Uterus (tissue), 4 donors: ENCODE measurements at places on chromosomes 6 and 20.

- peaks cover 6% of the 10 kb centered on the region for H3K4me1 ChIP-seq
- DNase-seq = no peak
- H3K27ac ChIP-seq = no peak overlapping the region
- H3K4me3 ChIP-seq = no peak overlapping the region
- no peaks in the 10 kb centered on the region for H3K36me3 ChIP-seq
These were observed 2.6 kb downstream of the GFOD1 start for GRCh38 chr6:13484827-13485226.

- H3K4me1 ChIP-seq = no peaks in the 10 kb centered on the region
- no peaks in the 10 kb centered on the region for H3K27me3 ChIP-seq
- no peaks in the 10 kb centered on the region for H3K36me3 ChIP-seq
- no peak overlapping the region for H3K27ac ChIP-seq
These were observed 17.8 kb downstream of the SCUBE3 start for GRCh38 chr6:35231563-35231962.

- H3K27ac ChIP-seq = no peak overlapping the region
- H3K36me3 ChIP-seq = no peaks in the 10 kb centered on the region
- no peaks in the 10 kb centered on the region for H3K27me3 ChIP-seq
- no peak overlapping the region for H3K4me3 ChIP-seq
These were observed 57.5 kb downstream of the RREB1 start for GRCh38 chr6:7165002-7165889.

DNA sequence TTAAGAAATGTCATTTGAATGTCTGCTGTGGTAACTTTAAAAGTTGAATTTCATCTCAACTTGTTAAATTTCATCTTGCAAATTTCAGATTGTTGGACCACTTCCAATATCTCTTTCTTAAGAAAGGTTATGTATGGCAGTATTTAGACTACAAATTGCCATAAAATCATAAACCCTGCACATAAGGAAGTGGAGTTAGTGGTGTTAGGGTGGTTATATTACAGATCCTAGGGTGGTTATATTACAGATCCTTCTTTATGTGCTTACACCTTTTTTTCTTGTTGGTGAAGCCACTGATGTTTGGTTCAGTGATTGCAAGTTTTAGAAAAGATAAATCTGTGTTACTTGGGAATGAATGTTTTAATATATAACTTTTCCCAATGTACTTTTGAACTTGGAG lies 9.0 kb downstream of the DSE start:
- H3K27ac ChIP-seq = no peak overlapping the region
- H3K27me3 ChIP-seq = no peaks in the 10 kb centered on the region
- no peaks in the 10 kb centered on the region for H3K36me3 ChIP-seq
- no peaks in the 10 kb centered on the region for H3K4me1 ChIP-seq
- H3K4me3 ChIP-seq = no peak overlapping the region

DNA sequence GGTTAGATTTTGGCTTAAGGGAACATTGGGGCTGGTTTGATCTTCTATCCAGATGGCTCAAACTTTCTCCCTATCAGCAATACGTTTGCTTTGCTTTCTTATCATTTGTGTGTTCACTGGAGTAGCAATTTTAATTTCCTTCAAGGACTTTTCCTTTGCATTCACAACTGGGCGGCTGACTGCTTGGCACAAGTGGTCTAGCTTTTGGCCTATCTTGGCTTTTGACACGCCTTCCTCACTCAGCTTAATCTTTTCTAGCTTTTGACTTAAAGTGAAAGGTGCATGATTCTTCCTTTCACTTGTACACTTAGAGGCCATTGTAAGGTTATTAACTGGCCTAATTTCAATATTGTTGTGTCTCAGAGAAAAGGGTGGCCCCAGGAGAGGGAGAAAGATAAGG lies 254.9 kb downstream of the PLCB1 start:
- H3K27me3 ChIP-seq = no peaks in the 10 kb centered on the region
- H3K4me3 ChIP-seq = no peak overlapping the region
- no peaks in the 10 kb centered on the region for H3K4me1 ChIP-seq
- no peak overlapping the region for H3K27ac ChIP-seq
- H3K36me3 ChIP-seq = no peaks in the 10 kb centered on the region
- no peak for DNase-seq

- no peaks in the 10 kb centered on the region for H3K4me1 ChIP-seq
- DNase-seq = no peak
- H3K27me3 ChIP-seq = no peaks in the 10 kb centered on the region
- H3K36me3 ChIP-seq = no peaks in the 10 kb centered on the region
These were observed 27.8 kb upstream of the VGLL2 start for GRCh38 chr6:117237561-117237960.

- no peaks in the 10 kb centered on the region for H3K27me3 ChIP-seq
- no peaks in the 10 kb centered on the region for H3K36me3 ChIP-seq
- no peak for DNase-seq
These were observed 28.5 kb downstream of the NKX2-4 start for GRCh38 chr20:21368791-21369190.

- H3K4me1 ChIP-seq = no peaks in the 10 kb centered on the region
- DNase-seq = no peak
- no peaks in the 10 kb centered on the region for H3K36me3 ChIP-seq
- H3K27me3 ChIP-seq = no peaks in the 10 kb centered on the region
- H3K4me3 ChIP-seq = no peak overlapping the region
- H3K27ac ChIP-seq = no peak overlapping the region
These were observed 135.4 kb downstream of the MTFR2 start for GRCh38 chr6:136114661-136115060.

GRCh38 chr6:130765181-130765727 lies 62.0 kb upstream of the SMLR1 start:
- no peak overlapping the region for H3K27ac ChIP-seq
- no peaks in the 10 kb centered on the region for H3K36me3 ChIP-seq
- DNase-seq = no peak
- no peak overlapping the region for H3K4me3 ChIP-seq
- H3K27me3 ChIP-seq = no peaks in the 10 kb centered on the region
